ENCODE measurements at places on chromosomes 5 and 9. TPM values are rescaled to one million over a fixed set of nuclear protein-coding genes. Genes with fewer than 3 reads are reported as not detected.

Gene SPAAR
- not detected for total RNA-seq

Gene ZDHHC11B
- total RNA-seq = 1.3 TPM

Gene SPINK4
- total RNA-seq = not detected

Gene SOHLH1
- total RNA-seq = 0.21 TPM

Gene RNF208
- 1.9 TPM for total RNA-seq

Gene FAM53C
- 45.0 TPM for total RNA-seq

Gene ANKRD31
- 0.59 TPM for total RNA-seq

GRCh38 chr5:29016067-29016466, 1977.7 kb upstream of the CDH9 start:
- no peaks in the 10 kb centered on the region for H3K4me1 ChIP-seq
- DNase-seq = no peak
- H3K27me3 ChIP-seq = no peaks in the 10 kb centered on the region
- no peak overlapping the region for H3K27ac ChIP-seq

DNA sequence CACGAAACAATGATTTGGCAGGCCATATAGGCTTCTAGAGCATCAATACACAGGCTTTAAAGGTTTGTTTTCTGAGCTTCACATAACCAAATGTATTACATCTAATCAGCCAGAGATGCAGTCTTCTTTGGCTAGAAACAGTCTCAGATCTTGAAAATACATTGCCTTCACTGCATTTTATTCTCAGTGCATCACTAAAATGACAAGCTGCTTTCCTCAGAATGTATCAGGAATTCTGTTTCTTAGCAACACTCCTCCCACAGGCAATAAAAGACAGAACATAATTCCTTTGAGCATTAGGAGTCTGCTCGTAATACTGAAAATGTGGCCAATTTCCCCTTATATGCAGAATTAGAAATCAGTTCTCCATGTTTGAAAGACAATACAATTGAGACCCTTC, 36.9 kb downstream of the FEM1C start:
- H3K4me3 ChIP-seq = no peak overlapping the region
- H3K36me3 ChIP-seq = 0 out of 2 replicates have a peak, but pooled peaks cover 6% of the 10 kb centered on the region
- no peak for DNase-seq
- no peaks in the 10 kb centered on the region for H3K4me1 ChIP-seq

- no peak overlapping the region for H3K27ac ChIP-seq
- peaks cover 100% of the 10 kb centered on the region for H3K27me3 ChIP-seq
- peaks cover 23% of the 10 kb centered on the region for H3K4me1 ChIP-seq
- H3K4me3 ChIP-seq = peak overlapping the region; percentile 55
- H3K36me3 ChIP-seq = no peaks in the 10 kb centered on the region
Measured at GRCh38 chr5:77630114-77630680, 8.3 kb downstream of the OTP start.

- peak overlapping the region; percentile 77 for H3K4me3 ChIP-seq
- no peaks in the 10 kb centered on the region for H3K36me3 ChIP-seq
- H3K27me3 ChIP-seq = 0 out of 2 replicates have a peak, but pooled peaks cover 3% of the 10 kb centered on the region
- H3K4me1 ChIP-seq = peaks cover 17% of the 10 kb centered on the region
Measured at GRCh38 chr5:151079838-151080612, 809 bp downstream of the TNIP1 start.

GRCh38 chr5:28543473-28544098, 1505.2 kb upstream of the CDH9 start:
- H3K36me3 ChIP-seq = no peaks in the 10 kb centered on the region
- no peaks in the 10 kb centered on the region for H3K27me3 ChIP-seq
- no peak overlapping the region for H3K4me3 ChIP-seq
- H3K4me1 ChIP-seq = no peaks in the 10 kb centered on the region
- H3K27ac ChIP-seq = no peak overlapping the region

GRCh38 chr5:98349251-98349989, 424.0 kb upstream of the RGMB start:
- H3K27ac ChIP-seq = no peak overlapping the region
- H3K4me1 ChIP-seq = no peaks in the 10 kb centered on the region
- H3K36me3 ChIP-seq = peaks cover 14% of the 10 kb centered on the region
- DNase-seq = peak; percentile 74

DNA sequence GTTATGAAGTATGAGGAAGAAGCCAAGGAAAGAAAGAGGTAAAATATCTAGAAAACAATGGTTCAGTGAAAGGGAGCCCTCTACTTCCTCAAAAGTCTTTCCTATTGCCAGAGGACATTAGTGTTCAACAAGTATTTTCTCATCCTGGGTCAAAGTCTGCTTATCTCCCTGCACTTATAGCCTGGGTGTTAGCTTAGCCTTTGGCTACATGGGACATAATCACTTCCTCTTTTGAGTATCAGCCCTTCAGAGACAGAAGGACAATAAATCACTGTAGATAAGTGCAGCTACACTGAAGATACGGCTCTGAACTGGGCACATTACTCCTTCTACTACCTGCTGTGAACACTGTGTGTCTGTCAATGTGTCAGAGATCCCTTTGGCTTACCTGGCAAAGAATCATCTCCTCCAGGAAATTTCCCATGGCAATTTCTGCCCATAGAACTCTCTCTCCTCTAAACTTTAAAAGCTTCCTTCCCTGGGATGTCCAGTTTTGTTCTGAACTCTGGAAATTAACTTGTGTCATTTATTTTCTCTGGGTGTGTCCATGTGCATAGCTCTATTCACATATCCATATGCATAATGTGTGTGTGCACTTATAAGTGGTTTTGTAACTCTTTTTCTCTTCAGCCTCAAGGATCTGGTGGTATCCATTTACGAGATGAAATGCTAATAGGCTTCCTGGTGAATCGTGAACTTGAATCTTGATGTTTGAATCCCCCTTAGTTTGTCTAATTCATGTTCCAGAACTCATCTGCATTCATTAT, 30.0 kb upstream of the RECK start:
- H3K27me3 ChIP-seq = no peaks in the 10 kb centered on the region
- H3K27ac ChIP-seq = no peak overlapping the region
- H3K4me1 ChIP-seq = no peaks in the 10 kb centered on the region
- no peak overlapping the region for H3K4me3 ChIP-seq
- no peak for DNase-seq

- peaks cover 17% of the 10 kb centered on the region for H3K4me1 ChIP-seq
- DNase-seq = no peak
- no peaks in the 10 kb centered on the region for H3K27me3 ChIP-seq
- H3K4me3 ChIP-seq = no peak overlapping the region
Measured at GRCh38 chr9:127140181-127140580, 17.7 kb upstream of the ANGPTL2 start.

DNA sequence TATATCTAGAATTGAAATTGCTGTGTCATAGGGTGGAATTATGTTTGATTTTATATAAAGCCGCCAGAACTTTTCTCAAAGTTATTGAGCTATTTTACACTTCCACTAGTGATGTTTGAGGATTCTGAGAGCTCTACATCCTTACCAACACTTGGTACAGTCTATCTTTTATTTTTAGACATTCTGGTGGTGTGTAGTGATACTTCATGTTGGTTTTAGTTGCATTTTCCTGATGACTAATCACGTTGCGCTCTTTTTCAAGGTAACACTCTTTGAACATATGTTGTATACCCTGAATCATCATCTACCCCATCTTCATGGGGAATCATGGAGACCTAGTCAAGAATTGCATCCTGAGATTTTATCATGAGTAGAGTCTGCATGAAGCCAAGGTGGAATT, 141.7 kb downstream of the NXNL2 start:
- no peaks in the 10 kb centered on the region for H3K27me3 ChIP-seq
- no peak overlapping the region for H3K4me3 ChIP-seq
- no peaks in the 10 kb centered on the region for H3K4me1 ChIP-seq
- H3K36me3 ChIP-seq = no peaks in the 10 kb centered on the region
- no peak overlapping the region for H3K27ac ChIP-seq
- DNase-seq = no peak

- H3K4me1 ChIP-seq = no peaks in the 10 kb centered on the region
- no peaks in the 10 kb centered on the region for H3K27me3 ChIP-seq
- H3K4me3 ChIP-seq = no peak overlapping the region
- no peak for DNase-seq
- H3K27ac ChIP-seq = no peak overlapping the region
- H3K36me3 ChIP-seq = 0 out of 2 replicates have a peak, but pooled peaks cover 3% of the 10 kb centered on the region
Measured at GRCh38 chr5:68230285-68230684, 14.7 kb downstream of the PIK3R1 start.

DNA sequence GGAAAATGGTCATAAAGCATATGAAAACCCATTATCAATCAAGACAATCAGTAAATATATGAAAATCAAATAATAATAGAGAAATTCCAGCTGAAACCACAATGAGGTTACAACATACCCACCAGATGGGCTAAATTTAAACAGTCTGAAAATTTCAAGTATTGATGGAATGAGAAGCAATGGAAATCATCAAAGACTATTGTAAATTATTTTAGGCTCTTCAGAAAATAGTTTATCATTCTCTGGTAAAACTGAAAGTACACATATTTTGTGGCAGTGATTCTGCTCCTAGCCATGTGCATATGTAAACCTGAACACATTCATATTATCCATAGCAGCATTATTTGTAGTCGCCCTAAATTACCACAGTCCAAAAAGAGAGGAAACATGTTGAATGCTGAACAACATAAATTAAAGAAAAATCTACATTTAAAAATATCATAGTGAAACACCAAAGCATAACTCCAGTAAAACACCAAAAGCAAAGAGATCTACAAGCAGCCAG, 215.3 kb downstream of the PRELID2 start:
- no peaks in the 10 kb centered on the region for H3K36me3 ChIP-seq
- H3K4me1 ChIP-seq = peaks cover 12% of the 10 kb centered on the region
- H3K4me3 ChIP-seq = no peak overlapping the region

DNA sequence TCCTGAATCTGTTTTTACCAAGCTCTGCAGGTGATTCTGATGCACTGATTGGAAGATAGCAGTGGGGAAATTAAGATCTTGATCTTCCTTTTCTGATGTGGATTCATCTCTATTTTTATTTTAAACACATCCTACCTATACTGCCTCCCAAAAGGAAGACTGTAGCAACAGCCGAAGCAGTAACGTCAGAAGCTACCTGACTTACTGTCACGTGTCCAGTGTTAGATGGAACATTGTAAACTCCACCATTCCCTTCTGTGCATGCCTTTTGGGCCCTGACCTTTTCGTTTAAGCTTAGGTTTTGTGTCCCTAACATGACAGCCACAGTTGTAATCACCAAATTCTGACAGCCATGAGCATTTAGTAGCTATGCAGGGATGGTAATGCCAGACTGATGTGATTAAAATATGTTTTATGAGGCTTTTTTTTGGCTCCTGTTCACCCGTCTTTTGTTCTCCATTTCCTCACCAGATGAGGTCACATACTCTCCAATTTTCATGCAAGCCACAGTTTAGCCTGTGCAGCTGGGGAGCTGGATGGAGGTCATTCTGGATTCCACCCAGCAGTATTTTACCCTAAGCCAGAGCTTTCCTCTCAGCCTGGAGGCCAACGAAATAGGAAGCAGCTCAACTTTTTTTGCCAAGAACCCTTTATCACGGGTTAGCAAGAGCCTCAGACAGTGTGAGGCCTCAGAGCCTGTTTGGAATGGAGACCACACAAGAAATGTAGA, 15.6 kb upstream of the FOXD1 start:
- no peak overlapping the region for H3K4me3 ChIP-seq
- peaks cover 18% of the 10 kb centered on the region for H3K4me1 ChIP-seq
- no peak overlapping the region for H3K27ac ChIP-seq
- 0 out of 2 replicates have a peak, but pooled peaks cover 3% of the 10 kb centered on the region for H3K36me3 ChIP-seq
- no peak for DNase-seq

- H3K36me3 ChIP-seq = no peaks in the 10 kb centered on the region
- H3K4me3 ChIP-seq = peak overlapping the region; percentile 55
- peak overlapping the region; percentile 94 for H3K27ac ChIP-seq
- peaks cover 72% of the 10 kb centered on the region for H3K4me1 ChIP-seq
- peak; percentile 86 for DNase-seq
Measured at GRCh38 chr5:81852291-81853029, 101.6 kb upstream of the SSBP2 start.

GRCh38 chr9:107284636-107285035, 1.6 kb downstream of the RAD23B start:
- H3K27ac ChIP-seq = peak overlapping the region; percentile 98
- no peaks in the 10 kb centered on the region for H3K27me3 ChIP-seq
- H3K4me1 ChIP-seq = peaks cover 43% of the 10 kb centered on the region
- no peaks in the 10 kb centered on the region for H3K36me3 ChIP-seq

- no peak for DNase-seq
- no peaks in the 10 kb centered on the region for H3K27me3 ChIP-seq
- H3K4me1 ChIP-seq = no peaks in the 10 kb centered on the region
- no peak overlapping the region for H3K4me3 ChIP-seq
- no peaks in the 10 kb centered on the region for H3K36me3 ChIP-seq
Measured at GRCh38 chr5:178291161-178291561, 58.6 kb upstream of the PHYKPL start.

- no peaks in the 10 kb centered on the region for H3K4me1 ChIP-seq
- no peaks in the 10 kb centered on the region for H3K36me3 ChIP-seq
- H3K27me3 ChIP-seq = no peaks in the 10 kb centered on the region
- H3K27ac ChIP-seq = no peak overlapping the region
- no peak for DNase-seq
Measured at GRCh38 chr5:16265141-16265540, 85.5 kb upstream of the MARCHF11 start.

- H3K4me3 ChIP-seq = no peak overlapping the region
- H3K36me3 ChIP-seq = no peaks in the 10 kb centered on the region
- peaks cover 33% of the 10 kb centered on the region for H3K4me1 ChIP-seq
- H3K27me3 ChIP-seq = no peaks in the 10 kb centered on the region
Measured at GRCh38 chr9:2179567-2179966, 164.4 kb downstream of the SMARCA2 start.

DNA sequence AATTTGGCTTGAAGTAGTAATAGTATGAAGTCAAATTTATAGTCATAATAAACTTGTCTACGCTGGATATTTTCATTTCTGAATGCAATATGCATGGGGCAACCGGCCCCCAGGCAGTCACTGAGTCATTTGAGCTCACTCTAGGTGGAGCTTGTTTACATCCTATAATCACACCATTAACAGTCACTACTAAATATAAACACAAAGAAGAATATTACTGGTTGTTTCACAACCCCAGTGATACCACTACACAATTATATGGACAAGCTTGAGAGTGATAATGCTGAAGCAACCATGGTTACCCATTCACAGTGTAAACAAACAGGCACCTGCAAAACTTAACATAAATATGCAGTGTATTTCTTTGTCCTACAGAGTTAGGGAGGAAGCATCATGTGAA, 68.7 kb downstream of the MARCHF3 start:
- no peak overlapping the region for H3K27ac ChIP-seq
- H3K36me3 ChIP-seq = no peaks in the 10 kb centered on the region
- H3K4me3 ChIP-seq = no peak overlapping the region
- no peaks in the 10 kb centered on the region for H3K27me3 ChIP-seq
- no peaks in the 10 kb centered on the region for H3K4me1 ChIP-seq
- DNase-seq = no peak

GRCh38 chr5:132428484-132429462, 59.3 kb downstream of the SLC22A5 start:
- no peak overlapping the region for H3K4me3 ChIP-seq
- H3K36me3 ChIP-seq = no peaks in the 10 kb centered on the region
- H3K27me3 ChIP-seq = no peaks in the 10 kb centered on the region
- no peak for DNase-seq

DNA sequence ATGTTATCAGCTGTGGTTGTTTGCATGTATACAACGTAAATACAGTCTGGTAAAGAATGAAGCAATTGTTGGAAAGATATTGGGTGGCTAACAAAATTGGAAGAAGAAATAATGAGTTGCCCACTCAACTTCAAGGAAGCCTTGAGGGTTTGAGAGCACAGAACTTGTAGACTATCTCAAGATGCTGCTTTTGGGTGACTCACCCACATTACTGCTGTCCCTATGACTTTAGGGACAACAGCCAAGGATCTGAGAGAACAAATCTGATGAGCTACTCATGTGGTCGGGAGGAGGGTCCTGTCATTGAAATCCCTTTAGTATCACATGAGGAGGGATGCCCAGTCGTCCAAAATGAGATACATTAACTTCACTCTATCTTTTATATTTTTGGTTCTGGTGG, 261.8 kb downstream of the GAS1 start:
- H3K36me3 ChIP-seq = no peaks in the 10 kb centered on the region
- no peak overlapping the region for H3K4me3 ChIP-seq
- no peak overlapping the region for H3K27ac ChIP-seq
